Activated CD4-positive, alpha-beta T cell treated with anti-CD3 and anti-CD28 coated beads, Interleukin-2, Interleukin-6, amounts not matched to agents 100 ng/mL and 50 ng/mL, durations not matched to agents 16 hours and 8 hours (primary cell): ENCODE measurements at places on chromosomes 5 and 9.

DNA sequence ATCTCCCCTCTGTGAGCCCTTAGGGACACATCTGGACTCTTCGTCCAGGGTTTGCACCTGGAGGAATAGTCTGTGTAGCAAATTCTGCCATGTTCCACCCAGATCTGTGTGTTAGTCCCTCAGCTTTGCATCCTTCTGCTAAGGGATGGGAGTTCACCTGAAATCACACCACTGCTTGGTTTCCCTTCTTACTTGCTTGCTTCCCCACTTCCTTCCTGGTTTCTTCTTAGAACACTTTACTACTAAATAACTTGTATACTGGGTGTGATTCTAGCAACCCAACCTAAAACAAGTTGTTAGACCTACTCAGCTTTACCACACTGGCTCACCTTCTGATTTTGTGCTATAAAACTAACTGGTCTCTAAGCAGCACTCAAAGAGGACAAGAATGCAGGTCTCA lies 202.6 kb upstream of the MAP3K1 start:
- peak; percentile 50 for DNase-seq

- no peak for DNase-seq
Observed at GRCh38 chr5:143733665-143734455, 78.1 kb upstream of the HMHB1 start.

DNA sequence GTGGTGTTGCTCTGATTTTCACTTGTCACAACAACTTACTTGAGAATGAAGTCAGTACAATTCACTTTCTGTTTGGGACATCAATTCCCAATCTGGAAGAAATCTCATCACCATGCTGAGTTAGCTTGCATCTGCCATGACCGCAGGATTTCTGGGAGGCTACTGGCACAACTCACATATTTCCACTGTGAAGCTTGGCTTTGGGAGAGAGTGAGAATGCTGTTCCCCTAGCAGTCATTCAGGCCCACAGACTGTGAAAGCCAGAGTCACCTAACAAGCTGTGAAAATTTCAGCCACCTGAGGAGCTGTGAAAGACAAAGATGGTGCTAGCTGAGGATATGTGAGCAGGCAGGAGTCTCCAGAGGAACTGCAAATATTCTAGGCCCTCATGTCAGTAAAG lies 365.2 kb upstream of the TUSC1 start:
- DNase-seq: no peak

DNA sequence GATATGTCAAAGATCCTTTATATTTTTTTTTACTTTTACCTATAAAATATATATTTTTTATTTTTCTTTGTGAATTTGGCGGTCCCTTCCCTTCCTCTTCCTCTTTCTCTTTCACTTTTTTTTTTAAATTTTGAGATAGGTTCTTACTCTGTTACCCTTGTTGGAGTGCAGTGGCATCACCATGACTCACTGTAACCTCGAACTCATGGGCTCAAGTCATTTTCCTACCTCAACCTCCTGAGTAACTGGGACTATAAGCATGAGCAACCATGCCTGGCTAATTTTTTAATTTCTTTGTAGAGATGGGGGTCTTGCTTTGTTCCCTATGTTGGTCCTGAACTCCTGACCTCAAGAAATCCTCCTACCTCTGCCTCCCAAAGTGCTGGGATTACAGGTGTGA lies 258.0 kb upstream of the CLINT1 start:
- DNase-seq: no peak

DNA sequence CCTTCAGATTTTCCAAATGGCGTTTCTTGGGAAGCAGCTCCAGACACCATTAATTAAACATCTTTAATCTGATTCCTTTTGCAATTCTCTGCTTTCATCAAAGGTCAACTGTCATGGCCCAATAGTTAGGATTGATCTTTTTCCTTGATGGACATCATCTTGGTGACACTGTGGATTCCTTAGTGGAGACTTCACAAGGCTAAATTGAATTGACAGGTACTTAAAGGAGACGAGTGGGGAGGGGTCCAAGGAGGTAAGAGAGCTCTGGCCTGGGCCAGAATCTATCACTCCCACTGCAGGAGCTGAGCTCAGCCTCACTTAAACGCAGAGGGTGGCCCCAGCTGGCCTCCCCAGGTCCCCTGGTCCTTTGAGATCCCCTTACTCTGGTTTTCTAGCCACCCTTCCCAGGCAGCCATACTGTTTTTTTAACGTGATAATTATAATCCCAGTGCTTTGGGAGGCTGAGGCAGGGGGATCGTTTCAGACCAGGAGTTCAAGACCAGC lies 9.9 kb upstream of the HMCN2 start:
- DNase-seq: no peak

- no peak for DNase-seq
Observed at GRCh38 chr9:131447600-131447999, 53.7 kb downstream of the PRRC2B start.

DNA sequence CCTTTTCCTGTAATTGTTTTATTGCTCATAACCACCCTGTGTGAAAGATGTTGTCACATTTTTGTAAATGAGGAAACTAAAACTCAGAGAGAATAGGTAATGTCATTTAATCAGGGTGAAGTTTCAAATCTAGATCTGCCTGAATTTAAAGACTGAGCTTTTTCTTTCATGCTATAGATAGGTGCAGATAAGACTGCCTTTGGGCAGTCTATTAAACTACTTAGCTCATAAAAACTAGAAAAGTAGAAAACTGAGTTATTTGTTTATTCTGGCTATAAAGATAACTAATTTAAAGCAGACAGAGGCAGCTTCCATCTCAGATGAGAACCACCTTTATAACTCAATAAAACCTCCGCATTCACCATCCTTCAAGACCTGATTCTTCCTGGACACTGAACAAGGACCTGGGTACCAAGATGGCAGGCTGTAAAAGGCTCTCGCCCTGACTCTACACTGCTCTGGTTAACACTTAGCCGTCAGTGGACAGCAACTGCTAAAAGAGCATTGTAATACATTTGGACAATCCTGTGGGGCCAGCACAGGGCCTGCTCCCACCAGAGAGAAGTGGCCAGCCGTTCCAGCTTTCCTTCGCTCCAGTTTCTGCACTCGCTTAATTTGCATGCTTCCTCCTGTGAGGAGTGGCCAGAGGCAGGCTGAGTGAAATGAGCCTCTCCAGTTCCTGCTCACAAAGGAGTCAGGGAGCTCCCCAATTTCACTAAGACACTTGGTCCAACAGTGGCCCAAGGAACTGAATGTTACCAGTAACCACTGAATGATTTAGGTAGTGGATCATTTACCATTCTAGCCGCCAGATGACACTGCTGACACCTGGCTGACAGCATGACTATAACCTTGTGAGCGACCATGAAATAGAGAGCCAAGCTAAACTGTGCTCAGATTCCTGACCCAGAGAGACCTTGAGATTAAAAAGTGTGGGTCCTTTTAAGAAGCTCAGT lies 566.4 kb downstream of the EFNA5 start:
- DNase-seq: no peak

DNA sequence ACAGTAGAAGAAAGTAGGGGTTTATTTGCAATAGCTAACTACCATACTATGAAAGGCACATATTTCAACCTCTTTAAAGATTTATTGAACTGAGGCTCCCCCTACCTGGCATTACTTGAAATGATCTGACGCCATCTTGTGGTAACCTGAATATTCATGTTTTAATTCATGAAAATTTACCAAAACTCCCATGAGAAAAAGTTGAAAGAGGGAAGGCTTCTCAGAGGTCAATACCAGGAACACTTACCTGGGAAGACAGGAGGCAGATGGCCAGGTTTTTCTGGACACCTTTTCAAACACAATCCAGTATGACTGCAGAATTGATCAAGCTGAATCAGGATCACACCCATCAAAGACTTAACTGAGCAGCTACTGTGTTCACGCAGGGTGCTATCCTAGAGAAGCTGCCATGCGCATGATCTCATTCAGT lies 9.4 kb downstream of the PRELID2 start:
- DNase-seq: peak; percentile 58

- no peak for DNase-seq
Observed at GRCh38 chr5:117082977-117083376, 508.4 kb upstream of the SEMA6A start.

- DNase-seq: no peak
Observed at GRCh38 chr5:32790411-32790951, 79.4 kb downstream of the NPR3 start.

GRCh38 chr9:125133403-125134329 lies 9.7 kb downstream of the SCAI start:
- peak; percentile 65 for DNase-seq

DNA sequence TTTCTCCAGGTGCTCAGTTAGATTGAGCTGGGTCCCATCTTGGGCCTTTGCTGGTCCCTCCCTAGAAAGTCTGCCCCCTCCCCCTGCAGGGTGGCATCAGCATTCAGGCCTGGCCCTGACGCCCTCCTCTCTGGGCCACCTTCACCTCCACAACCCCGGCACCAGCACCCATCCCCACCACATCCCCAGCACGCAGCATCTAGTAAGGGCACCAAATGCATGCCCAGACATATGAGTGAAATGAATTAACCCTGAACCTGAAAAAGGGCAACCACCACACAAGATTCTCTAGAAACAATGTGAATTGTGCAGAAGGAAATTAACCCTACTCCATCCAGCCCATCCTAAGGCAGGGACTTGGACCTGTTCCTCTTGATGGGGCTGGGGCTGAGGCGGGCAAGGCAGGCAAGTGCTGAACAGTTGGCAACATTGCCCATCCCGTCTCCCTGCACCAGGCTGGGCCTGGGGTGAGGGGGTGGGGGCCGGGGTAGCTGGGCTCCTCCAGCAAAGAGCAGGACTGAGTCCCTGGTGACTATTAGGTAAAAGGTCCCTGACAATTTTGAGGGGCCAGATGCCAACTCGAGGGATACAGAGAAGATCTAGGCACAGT lies 125.9 kb downstream of the KCNIP1 start:
- no peak for DNase-seq

DNA sequence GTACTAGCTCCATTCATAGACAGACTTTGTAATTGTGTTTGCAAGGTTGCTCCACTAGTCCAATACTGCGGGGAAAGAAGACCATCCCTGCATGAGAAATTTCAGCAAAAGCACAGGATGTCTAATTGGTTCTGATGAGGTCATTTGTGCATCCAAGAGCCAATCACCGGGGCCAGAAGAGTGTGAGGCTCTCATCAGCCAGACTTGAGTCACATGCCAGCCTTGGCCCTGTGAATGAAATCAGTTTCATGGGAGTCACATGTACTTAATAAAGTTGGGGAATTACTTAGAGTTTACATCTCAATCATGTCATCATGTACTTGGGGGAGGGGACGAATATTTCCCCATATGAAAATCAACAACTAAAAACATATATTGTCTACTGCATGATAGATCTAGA lies 1236.0 kb downstream of the MAT2B start:
- DNase-seq: no peak

DNA sequence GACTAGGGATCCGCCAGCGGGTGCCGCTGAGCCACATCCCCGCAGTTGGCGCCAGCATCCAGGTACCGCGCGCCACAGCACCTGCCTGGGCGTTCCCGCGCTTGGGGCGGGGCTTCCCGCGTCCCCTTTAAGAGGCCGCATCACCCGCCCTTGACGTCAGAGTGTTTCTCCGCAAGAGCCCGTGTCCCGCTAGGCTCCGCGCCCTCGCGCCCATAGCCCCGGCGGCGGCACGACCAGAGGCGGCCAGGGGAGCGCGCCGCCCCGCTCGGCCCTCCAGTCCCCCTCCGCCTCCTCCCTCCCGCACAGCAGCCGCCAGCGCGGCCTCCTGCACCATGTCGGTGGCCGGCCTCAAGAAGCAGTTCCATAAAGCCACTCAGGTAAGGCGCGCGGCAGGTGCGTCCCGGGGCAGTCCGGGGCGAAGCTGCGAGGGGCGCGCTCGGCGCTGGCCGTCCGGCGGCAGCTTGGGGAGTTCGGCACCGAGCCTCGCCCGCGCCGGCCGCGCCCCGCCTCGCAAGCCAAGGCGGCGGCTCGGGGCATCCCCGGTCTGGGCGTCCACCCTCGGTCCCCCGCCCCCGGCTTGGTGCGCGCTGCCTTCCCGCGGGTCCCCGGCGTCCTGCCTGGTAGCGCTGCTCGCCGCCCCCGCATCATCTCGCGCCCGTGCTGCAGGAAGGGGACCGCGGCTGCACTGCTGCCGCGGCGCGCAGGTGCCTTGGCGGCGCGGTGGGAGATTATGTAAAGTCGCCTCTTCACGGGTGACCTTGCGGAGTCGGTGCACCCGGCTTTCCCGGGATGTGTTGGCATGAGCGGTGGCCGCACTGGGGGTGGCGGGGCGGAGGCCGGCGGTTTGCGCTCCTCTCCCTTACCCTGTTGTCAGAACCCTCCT lies at the start of gene SH3GL2:
Gene SH3GL2, plus strand, starts transcription at position 156 of the 883 bp plus-strand sequence.
- DNase-seq: peak; percentile 14

DNA sequence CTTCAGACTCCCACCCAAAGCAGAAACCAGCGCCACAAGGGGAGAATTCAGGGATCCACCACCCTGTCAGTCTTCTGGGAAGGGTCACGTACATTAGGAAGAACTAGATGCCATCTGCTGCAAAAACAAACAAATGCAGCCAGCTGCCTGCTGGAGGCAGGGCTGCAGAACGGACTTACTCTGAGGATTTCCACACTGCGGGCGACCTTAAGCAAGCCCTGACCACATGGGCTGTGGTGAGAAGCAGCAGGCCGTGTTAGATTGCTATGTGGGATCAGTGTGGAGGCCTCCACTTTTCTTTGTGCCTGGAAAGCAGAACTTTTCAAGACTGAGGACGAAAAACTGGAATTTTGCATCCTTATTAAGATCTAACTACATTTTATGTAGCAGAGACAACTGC lies 13.4 kb upstream of the LTC4S start:
- DNase-seq: no peak

- no peak for DNase-seq
Observed at GRCh38 chr9:112852741-112853504, 37.8 kb downstream of the SLC46A2 start.

- DNase-seq: no peak
Observed at GRCh38 chr5:14156650-14157492, 13.7 kb downstream of the TRIO start.

- DNase-seq: no peak
Observed at GRCh38 chr5:96096724-96097123, 135.1 kb upstream of the ELL2 start.

- no peak for DNase-seq
Observed at GRCh38 chr9:133113949-133114885, 6.8 kb downstream of the RALGDS start.

GRCh38 chr5:172952034-172952511 lies 7.2 kb upstream of the RPL26L1 start:
- DNase-seq: no peak

DNA sequence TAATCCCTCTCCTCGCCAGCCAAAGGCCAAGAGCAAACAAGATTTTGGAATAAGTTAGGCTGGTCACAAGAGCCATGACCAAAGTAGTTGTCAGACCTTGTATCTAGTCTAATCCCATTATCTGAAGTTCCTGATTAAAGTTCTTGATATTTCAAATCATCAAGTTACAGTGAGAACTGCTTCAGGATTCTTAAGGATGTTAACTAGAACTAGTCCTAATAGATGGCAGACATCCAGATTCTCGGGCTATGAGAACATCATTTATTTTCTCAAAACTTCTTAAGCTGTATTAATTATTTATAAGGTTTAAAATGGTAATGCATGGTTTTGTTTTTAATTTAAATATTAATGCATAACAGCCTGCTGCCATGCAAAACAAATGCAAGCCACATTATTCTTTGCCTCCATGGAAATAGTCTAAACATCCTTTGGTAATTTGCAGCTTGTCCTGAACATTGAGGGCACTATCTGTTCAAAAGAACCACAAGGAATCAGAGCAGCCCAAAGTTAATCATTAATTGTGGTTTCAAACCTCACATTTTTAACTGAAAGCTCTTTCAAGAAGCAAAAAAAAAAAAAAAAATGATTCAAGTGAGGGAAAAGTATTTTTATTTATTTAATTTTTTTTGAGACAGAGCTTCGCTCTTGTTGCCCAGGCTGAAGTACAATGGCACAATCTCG lies 95.1 kb downstream of the TTC39B start:
- no peak for DNase-seq

GRCh38 chr5:43192558-43193180 lies 644 bp downstream of the NIM1K start:
- DNase-seq: peak; percentile 17
